ENCODE measurements at places on chromosomes 16 and 17.

- DNase-seq: no peak
These were observed 15.3 kb upstream of the TRIM37 start for GRCh38 chr17:59121901-59122480.

DNA sequence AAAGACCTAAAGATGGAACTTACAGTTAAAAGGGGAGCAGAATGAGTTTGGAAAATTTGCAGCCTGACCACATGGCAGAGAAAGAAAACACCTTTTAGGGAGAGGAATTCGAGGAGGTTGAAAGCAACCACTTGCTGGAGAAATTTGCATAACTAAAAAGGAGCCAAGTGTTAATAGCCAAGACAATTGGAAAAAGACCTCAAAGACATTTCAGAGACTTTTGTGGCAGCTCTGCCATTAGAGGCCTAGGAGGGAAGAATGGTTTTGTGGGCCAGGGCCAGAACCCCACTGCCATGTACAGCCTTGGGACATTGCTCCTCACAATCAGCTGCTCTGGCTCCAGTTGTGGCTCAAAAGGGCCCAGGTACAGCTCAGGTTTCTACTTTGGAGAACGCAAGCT lies 338.5 kb downstream of the UTP18 start:
- DNase-seq: no peak

- DNase-seq: no peak
These were observed 38.8 kb downstream of the CLEC16A start for GRCh38 chr16:10983159-10983558.

- DNase-seq: no peak
These were observed 56.6 kb upstream of the GSE1 start for GRCh38 chr16:85556456-85557082.

- no peak for DNase-seq
These were observed 17.7 kb upstream of the ZNF594 start for GRCh38 chr17:5209396-5209795.

GRCh38 chr17:40352237-40352778 lies 12.2 kb downstream of the GJD3 start:
- DNase-seq: no peak

DNA sequence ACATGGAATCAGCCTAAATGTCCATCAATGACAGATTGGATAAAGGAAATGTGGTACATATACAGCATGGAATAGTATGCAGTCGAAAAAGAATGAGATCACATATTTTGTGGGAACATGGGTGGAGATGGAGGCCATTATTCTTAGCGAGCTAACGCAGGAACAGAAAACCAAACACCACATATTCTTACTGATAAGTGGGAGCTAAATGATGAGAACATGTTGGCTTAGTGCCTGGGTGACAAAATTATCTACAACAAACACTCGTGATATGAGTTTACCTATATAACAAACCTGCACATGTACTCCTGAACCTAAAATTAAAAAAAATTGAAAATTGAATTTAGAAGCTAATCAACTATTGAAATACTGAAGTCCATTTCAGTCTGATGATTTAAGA lies 6.1 kb downstream of the ANKS4B start:
- DNase-seq: no peak

- no peak for DNase-seq
These were observed 4.6 kb downstream of the UNC119 start for GRCh38 chr17:28547623-28548416.

- no peak for DNase-seq
These were observed 8.3 kb downstream of the FHOD1 start for GRCh38 chr16:67238806-67239470.

- no peak for DNase-seq
These were observed 39.0 kb downstream of the SLC6A4 start for GRCh38 chr17:30196504-30196903.

GRCh38 chr17:1511756-1512321 lies 4.6 kb downstream of the INPP5K start:
- DNase-seq: no peak

DNA sequence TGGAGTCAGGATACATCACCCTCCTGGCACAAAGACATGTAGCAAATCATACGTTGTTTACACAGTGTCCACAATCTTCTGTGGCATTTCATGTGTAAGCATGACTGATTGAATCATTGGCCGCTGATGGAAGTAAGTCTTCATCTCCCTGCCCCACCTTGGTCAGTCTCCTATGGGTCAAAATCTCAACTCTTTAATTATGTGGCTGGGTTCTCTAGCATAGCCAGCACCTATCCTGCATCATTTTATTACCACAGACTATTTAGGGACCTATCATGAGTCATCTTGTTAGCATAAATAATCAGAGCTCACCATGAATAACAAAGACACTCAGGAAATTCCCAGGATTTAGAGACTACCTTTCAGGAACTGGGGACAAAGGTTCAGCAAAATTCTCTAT lies 15.9 kb downstream of the TANC2 start:
- DNase-seq: no peak

GRCh38 chr16:71811261-71811803 lies 2.7 kb upstream of the AP1G1 start:
- no peak for DNase-seq

DNA sequence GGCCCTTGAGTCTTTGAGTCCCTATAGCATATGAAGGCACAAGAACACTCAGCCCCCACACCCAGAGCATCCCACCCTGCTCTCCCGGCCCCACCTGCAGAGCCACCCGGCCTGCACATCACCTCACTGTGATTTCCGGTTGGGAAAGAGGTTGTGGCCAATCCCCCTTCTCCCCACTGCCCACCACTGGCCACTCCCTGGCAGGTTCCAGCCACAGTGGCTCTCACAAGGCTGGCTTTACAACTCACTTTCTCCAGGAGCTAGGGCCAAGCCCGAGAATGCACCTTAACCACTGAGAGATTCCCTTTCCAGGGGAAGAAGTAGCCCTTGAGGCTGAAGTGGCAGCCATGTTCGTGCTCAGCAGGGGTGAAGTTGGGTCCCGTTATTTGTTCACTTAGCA lies 123.9 kb downstream of the C16orf78 start:
- DNase-seq: no peak

DNA sequence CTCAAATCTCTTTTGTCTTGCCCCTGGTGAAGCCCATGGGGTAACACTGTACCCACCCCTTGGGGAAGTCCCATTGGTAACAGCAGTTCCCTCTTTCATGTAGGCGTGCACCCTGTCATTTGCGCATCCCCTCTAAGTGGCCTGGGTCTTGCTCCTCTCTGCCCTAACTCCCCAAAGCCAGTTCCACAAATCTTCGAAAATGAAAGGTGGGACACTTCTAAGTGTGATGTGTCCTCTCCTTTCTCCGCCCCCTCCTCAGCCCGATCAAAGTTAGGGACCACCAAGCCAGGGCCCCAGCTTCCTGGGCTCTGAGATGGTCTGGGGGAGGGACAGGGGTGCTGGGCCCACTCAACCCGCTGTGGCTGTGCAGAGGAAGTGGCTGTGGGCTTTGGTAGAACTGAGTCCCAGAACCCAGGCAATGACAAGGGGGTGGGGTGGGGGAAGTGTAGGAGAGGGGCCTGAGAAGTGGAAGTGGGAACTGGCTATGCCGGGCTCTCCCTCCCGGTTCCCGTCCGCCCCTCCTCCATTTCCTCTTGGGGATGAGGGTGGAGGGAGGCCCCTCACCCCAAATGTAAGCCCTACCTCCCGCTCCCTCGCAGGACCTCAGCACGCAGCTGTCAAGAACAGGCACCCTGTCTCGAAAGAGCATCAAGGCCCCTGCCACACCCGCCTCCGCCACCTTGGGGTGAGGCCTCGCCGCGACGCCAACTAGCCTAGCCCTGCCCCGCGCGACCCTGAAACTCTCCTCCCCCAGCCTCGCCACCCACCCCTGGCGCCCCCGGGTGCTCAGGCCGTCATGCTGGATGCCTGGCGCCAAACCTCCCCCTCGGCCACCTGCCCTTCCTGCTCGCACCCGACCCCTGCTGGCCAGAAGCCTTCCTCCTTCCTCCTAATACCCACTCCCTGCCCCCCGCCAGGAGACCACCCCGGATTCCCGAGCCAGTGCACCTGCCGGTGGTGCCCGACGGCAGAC lies 8.7 kb downstream of the ABI3 start:
- no peak for DNase-seq

GRCh38 chr17:31845291-31845690 lies 13.8 kb downstream of the COPRS start:
- no peak for DNase-seq

GRCh38 chr17:82551779-82552457 lies 32.4 kb downstream of the FOXK2 start:
- no peak for DNase-seq

All from NCI-H1417 treated with DMSO at 0.1 percent for 48 hours (cell line).